ENCODE measurements at places on chromosomes 7 and 10.

- peak; percentile 84 for DNase-seq
Measured at GRCh38 chr10:3887885-3888476, 103.0 kb upstream of the KLF6 start.

GRCh38 chr7:404812-405488 lies 114.7 kb downstream of the PDGFA start:
- no peak for DNase-seq

DNA sequence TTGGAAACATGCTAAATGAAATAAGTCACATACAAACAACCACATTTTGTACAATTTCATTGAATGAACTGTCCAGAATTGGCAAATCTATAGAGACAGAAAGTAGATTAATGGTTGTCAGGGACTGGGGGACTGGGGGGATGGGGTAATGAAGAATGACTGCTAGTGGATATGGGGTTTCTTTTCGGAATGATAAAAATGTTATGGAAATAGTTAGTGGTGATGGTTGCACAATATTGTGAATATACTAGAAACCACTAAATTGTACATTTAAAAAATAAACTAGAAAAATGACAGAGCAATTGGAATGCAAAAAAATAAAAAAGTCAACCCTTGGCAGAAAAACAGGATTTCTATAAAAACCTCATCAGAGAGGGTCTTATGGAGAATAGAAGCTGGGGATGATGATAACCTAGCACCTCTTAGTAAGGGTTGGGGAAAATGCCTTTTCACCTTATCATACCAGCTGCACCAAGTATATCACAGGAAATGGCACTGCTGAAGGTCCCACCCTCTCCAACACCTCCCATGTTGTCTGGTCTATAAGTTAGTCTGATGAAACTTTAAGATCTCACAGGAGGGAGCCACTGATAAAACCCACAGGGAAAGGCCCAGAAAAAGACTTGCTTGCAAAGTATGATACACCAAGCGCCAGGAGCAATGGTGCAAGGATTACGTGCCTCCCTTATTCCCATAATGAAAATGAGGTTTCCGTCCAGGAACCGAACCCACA lies 23.1 kb upstream of the JAZF1 start:
- no peak for DNase-seq

- DNase-seq, result no peak
Measured at GRCh38 chr10:126352453-126352852, 35.8 kb downstream of the ADAM12 start.

DNA sequence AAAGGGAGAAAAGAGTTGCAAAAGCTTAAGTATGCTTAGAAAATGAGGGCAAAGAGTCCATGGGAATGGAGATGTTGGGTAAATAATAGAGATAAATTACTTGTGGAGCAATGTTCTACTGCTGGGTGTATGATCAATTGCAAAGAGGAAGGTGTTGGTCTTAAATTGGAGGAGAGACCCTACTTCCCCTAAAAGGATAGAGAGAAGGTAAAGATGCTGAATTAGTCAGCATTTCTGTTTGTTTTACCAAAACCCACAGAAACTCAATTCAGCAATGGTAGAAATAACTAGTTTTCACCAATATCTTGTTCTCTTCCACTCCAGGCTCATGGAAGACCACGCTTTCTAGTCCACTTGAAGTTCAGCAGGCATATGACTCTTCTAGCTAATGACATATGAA lies 32.1 kb downstream of the ASB4 start:
- DNase-seq, result no peak

DNA sequence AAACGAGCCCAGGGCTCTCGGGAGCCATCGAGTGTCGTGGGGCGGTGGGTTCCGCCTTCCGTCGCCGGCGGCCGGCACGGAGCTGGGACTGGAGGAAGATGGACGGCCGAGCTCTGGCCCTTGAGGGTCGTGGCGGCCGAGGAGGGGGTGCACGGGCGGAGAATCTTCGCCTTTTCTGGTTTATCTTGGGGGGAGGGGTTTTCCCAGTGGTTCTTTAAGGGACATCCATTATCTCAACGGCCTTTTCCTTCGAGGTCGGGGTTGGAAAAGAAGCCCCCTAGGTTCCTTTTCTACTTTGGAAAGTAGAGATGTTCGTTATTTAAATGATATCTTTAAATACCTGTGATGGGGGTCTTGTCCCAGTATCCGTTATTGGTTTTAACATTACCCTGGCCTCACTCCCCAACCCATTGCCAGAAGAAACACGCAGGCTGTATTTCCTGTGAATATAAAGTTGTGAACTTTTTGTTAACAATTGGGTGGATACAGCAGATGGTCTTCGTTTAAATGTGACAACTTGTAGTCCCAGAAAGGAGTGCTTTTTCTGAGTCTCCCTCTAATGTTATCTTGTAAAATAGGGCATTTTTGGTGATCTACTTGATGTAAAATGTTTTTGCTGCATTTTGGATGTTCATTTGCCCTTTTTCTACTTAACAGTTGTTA lies 765 bp downstream of the CCAR1 start:
- peak; percentile 3 for DNase-seq

- no peak for DNase-seq
Measured at GRCh38 chr10:35007858-35008301, 82.3 kb downstream of the CUL2 start.

GRCh38 chr7:94662548-94662947 lies 6.6 kb upstream of the SGCE start:
- no peak for DNase-seq

DNA sequence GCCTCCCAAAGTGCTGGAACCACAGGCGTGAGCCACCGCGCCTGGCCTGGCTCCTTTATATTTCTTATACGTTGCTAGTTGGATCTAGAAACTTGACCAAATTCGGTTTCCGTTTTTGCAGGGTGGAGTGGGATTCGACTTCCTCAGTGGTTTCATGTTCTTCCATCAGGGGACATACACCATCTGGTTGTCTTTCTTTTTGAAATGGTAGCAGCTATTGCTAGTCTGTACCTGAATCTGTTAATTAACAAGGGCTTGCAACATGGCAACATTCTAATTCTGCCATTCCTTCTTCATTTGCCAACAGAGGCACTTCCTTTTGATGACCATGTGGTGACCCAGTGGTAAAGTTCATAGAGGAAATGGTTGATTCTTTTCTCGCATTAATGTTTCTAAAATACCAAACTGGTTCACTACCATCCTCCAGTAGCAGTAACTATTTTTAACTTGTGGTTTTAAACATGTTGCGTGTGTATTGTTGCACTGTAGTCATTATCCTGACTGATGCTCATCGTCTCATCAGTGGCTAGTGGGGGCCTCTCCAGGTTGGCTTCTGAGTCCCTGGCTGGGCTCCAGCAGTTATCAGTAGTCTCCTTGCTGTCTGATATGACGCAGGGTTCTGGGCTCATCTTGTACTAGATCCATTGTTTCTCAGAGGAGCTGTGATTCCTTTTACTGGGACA lies 159.2 kb downstream of the RGS10 start:
- no peak for DNase-seq

DNA sequence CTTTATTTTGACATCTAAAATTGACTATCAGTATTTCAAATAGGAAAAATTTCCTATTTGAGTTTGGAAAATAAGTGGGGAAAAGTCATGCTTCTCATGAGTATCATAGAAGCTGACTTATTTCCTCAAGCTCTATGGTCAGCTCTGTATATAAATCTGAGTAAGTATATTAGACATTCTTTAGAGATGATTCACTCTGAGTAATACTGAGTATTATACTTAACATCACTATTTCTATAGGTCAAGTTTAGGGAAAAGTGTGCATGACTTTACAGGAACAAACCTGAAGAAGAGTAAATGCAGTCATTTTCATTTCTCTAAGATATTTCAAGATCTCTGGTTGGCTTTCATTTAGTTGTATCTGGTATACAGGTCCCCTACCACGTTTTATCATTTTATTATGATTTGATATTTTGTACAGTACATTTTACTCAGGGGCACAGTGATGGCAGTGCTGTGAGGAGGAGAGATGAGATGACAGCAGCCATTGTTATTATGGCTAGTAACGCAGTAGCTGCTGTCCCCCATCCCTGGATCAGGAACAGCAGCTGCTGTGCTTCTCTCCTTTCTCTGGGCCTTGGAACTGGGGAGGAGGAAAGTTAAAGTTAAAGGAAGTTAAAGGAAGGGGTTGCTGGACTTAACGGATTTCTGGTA lies 15.2 kb downstream of the SND1 start:
- DNase-seq, result peak; percentile 33

DNA sequence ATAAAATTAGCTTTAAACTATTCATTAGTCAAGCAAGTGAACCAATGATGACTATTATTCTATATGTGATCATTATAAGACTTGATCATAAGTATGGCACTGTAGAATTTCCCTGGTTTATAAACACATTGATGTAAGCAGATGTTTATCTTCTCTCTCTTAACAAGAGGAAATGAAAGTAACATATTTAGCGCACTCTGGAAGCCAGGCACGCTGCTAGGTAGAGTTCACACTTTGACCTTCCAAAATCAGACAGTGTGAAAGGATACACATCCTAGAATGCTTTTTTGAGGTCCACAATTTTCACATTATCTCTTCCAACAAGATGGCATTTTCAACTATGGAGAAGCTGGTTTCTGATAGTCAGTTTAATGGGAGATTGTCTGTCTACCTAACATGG lies 529.4 kb upstream of the IGFBP3 start:
- no peak for DNase-seq

DNA sequence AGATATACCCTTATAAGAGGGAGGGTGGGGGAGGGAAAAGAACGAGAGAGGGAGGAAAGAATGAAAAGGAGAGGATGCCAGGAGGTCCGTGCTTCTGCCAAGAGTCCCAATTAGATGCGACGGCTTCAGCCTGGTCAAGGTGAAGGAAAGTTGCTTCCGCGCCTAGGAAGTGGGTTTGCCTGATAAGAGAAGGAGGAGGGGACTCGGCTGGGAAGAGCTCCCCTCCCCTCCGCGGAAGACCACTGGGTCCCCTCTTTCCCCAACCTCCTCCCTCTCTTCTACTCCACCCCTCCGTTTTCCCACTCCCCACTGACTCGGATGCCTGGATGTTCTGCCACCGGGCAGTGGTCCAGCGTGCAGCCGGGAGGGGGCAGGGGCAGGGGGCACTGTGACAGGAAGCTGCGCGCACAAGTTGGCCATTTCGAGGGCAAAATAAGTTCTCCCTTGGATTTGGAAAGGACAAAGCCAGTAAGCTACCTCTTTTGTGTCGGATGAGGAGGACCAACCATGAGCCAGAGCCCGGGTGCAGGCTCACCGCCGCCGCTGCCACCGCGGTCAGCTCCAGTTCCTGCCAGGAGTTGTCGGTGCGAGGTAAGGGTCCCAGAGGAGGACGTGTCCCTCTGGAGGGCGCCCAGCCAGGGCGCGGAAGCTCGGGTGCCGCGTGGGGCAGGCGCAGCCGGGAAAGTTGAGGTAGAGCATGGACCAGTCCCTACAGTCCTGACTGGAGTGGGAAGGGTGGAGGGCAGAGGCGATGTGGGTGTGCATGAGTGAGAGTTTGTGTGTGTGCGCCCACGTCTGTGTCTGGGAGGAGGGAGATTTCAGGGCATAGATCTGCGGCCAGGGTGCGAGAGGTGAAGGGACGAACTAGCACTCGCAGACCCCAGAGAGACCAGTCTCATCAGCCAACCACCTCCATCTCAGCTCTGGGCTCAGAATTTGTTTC lies 844 bp downstream of the GRM3 start:
- no peak for DNase-seq

DNA sequence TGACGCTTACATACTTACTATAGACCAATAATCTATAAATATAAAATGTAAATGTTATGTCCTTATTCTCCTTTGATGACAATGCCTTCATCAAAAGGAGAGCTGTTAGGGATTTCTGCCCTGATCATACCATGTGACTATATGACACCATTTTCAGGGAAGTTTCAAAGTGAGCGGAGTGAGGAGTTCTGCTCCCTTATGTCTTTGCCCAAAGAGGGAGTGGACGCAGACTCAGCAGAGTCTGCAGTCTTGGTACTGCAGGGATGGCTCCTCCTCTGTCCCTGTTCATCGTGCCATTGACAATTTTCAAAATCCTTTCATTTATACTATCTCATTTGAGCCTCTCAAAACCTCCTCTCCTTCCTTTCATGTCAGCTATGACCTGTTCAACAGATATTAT lies 27.9 kb downstream of the HYAL4 start:
- no peak for DNase-seq

GRCh38 chr7:140041659-140042385 lies 20.9 kb downstream of the PARP12 start:
- DNase-seq, result no peak

GRCh38 chr10:10850214-10850613 lies 167.5 kb upstream of the CELF2 start:
- DNase-seq, result no peak

DNA sequence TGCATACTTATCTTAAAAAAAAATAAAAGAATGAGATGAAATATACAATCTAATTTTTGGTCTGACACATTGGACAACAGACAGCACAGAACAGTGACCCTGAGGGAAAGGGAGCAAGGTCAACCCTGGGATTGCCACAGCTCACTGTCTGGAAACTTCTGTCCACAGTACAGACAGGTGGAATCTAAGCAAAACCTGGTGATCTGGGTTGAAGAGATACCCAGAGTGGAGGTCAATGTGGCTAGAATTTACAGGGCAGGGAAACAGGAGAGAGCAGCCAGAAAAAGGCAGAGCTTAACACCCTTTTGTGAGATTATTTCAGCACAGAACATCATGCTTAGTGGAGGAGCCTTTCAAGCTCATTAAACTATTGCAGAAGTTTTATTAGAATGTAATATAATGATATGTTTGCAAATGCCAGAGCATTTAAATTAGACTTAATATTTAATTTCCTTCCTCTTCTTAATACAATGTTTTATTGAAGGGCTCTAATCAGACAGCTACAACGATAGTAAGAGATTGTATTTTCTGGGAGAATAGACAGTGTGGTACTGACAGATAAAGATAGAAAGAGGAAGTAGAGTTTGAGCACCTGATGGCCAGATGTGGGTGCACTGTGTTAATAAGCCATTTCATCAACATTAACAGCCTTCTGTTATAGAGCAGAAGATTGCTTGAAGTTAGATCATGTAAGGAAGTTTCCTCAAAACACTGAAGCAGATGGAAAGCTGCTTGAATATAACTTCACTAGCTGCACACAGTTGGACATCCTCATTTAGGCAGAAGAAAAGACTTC lies 309.4 kb downstream of the HGF start:
- no peak for DNase-seq

DNA sequence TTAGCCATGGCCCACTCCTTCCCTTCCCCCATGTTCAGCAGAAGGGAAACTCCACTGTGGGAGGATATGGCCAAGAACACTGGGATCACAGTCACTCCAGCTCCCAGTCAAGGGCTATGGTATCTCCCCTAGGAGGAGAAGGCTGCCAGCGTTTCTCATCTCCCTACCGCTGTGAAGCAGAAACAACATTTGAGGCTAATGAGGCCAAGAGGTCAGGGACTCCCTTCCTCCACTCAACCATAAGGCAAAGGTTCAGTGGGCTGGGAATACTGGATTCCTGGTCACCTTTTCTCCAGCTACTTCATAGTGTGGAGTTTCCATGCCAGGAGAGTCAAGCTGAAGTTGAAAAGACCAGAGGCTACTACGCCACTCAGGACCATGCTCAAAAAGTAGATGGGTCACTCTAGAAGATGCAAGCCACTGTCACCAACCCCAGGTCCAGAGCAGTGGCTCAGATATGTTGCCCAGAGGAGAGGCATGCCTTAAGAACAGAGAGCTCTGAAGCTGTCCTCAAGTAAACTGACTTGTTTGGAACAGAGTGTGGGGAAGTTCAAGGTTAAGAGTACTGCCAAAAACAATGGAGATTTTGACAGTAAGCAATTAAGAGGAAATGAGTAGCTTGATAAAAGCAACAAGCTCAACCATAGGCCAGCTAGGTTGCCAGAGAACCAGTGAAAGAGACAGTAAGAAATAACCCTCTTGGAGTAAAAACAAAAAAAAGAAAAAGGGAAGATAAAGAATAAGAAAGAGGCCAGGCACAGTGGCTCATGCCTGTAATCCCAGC lies 3.8 kb upstream of the TMEM140 start:
- no peak for DNase-seq

All from inflammatory macrophage treated with lipopolysaccharide for 1 hour (primary cell).